Hippocampal formation (tissue), 2 donors: ENCODE measurements at places on chromosomes 1 and 21.

DNA sequence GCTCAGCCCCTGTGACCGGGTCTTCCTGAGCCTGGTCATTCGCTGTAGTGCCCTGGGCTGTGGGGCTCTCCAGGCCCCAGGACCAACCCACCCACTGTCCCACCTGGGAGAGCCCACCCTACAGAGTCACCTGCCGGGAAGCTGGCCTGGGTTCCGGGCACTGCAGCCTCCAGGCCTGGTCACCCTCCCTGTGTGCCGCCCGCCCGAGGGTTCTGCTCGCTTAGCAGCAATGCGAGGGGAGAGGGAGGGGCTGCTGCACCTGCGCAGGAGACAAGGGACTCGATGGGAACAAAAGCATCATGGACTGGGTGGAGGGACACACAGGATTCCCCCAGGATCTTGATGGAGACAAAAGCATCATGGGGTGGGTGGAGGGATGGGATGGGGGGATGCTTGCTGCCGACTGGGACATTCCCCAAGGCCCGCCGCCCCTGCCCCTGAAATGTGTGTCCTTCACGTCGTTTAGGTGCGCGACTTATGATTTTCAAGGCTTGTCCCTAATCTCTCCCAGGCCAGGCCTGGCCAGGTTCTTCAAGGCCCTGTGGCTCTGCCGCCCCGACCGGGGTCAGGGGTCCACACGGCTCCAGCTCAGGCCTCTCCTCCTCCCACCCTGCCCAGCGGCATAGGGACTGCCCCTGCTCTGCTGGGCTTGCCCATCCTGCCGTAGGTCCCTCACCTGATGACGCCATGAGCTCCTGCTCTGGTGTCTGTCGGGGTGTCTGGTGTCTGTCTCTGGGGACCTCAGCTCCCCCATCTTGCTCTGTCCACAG is 1.7 kb downstream of the KRTAP10-8 start:
- no peak for DNase-seq

DNA sequence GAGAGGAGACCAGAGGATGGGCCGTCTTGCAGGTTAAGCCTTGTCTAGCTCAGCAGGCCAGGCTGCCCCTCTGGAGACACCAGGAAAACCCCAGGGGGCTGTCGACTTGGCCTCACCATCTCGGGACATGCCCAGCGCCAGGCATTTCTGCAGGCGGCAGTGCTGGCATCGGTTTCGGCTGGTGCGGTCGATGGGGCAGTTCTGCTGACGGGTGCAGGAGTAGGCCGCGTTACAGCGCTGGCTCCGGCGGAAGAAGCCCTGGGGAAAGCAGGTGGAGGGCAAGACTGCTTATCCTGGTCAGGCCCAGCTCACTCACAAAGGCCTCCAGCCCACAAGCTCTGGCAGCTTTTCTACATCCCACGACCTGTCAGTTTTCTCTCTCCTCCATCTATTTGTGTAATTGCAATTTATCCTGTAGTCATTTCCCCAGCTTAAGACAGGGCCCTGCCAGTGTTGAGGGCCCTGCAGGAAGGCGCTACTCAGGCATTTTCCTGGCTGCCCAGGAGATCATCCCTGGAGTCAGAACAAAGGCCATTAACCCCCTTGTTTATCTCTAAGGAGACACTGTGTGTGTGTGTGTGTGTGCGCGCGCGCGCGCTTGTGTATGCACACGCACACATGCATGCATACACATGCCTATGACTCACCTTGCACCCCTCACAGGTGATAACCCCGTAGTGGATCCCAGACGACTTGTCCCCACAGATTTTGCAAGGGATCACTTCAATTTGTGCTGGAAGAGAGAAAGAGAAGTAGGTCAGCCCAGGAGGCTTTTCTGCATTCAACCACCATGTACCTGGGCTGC is 11.5 kb upstream of the LINGO4 start:
- DNase-seq, result no peak

- no peak for DNase-seq
These were observed 2.1 kb downstream of the KLHL21 start for GRCh38 chr1:6600410-6601048.

DNA sequence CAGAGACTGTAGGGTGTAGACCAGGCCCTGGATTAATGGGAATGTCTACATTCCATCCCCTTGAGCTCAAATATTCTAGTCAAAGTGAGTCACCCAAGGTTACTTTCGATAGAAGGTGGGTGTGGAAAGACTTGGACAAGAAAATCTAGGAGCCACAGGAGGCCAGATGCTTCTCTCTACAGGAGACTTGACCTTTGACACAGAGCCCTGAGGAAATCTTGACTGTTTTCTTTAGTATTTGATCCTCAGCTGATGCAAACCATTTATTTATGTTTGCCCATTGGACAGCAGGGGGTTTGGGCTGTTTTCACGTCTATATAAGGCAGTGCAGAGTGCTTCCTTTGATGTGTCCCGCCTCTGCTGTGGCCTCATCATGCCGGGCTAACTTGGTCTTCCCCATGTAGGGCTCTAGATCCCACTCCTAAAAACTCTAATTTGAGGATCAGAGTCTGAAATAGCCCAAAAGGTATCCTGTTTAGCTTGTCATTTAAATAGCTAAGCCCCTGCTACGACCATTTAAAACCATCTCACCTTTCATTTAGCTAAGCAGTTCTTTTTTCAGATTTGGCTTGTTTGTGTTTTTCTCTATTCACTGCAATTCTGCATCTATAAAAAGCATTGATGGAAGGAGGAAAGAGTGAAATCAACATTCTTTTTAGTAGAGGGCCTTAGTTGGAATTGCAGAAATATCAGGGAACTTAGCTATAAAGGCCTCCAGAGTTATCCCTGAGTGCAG is 15.5 kb upstream of the MAP3K7CL start:
- no peak for DNase-seq

DNA sequence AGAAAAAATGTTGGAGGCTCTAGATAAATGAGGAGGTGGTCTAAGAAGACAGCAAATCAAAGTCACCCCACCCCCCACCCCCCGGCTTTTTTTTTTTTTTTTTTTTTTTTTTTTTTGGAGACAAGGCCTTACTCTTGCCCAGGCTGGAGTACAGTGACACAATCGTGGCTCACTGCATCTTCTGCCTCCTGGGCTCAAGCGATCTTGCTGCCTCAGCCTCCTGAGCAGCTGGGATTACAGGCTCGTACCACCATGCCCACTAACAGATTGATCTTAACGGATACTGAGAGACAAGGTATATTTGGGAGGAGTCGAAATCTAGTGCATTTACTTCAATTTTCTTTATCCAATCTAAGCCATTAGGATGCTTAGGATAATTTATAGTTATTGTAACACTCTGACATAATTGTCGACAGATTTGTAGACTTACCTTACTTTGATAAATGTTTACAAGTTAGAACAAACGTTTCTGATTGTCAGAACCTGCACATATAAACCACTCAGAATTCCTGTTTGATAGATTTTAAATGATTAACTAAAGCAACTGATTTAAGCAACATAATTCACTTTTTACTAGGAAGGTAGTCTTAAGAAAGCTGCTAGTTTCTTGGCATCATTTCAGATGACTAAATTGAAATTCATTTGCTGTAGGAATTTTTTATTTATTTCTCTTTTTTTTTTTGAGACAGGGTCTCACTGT is 33.7 kb upstream of the NBL1 start:
- DNase-seq, result no peak

GRCh38 chr1:18776777-18777176 is 82.7 kb downstream of the TAS1R2 start:
- no peak for DNase-seq

- DNase-seq, result no peak
These were observed 38.6 kb downstream of the ABL2 start for GRCh38 chr1:179190861-179191260.

DNA sequence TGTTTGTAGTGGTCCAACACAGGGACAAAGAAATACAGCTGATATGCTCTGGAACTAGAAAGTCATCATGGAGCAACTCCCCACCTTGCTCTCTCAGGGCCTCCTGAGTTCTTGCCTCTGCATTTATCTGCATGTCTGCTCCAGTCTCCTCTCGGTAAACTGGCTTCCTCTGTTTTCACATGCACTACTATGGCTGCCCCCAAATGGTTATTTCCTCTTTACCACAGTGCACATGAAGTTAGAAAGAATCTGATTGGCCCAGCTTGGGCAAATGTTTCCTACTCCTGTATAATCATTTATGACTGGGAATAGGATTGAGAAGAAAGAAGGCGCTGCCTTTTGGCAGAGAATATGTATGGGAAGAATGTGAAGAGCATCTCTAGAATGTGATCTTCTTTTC is 16.5 kb upstream of the PSMB2 start:
- DNase-seq, result no peak

GRCh38 chr1:73980324-73981040 is 217.5 kb downstream of the LRRIQ3 start:
- no peak for DNase-seq

GRCh38 chr1:174556392-174556791 is 108.6 kb downstream of the GPR52 start:
- no peak for DNase-seq

- no peak for DNase-seq
These were observed 69.8 kb downstream of the TNR start for GRCh38 chr1:175673371-175674150.

- DNase-seq, result no peak
These were observed 8.8 kb upstream of the RNPC3 start for GRCh38 chr1:103516693-103517092.

- no peak for DNase-seq
These were observed 180.7 kb downstream of the GRIK3 start for GRCh38 chr1:36853638-36854037.

GRCh38 chr1:110173466-110174105 is 23.3 kb downstream of the SLC6A17 start:
- DNase-seq, result no peak

DNA sequence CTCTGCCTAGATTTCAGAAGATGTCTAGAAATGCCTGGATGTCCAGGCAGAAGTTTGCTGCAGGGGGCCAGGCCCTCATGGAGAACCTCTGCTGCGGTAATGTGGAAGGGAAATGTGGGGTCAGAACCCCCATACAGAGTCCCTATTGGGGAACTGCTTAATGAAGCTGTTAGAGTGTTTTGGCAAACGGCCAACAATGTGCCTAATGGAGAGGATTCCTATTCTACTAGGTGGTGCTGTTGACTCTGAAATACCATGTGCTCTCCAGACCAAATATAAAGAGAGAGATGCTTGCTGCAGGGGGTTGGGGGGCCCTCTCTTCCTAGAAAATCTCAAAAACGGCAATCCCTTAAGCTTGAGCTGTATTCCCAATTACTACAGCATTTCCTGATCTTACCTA is 57.1 kb upstream of the DR1 start:
- DNase-seq, result no peak

- DNase-seq, result no peak
These were observed 8.6 kb downstream of the CDC14A start for GRCh38 chr1:100360790-100361510.

GRCh38 chr1:232853994-232854797 is 49.0 kb downstream of the MAP10 start:
- DNase-seq, result no peak

DNA sequence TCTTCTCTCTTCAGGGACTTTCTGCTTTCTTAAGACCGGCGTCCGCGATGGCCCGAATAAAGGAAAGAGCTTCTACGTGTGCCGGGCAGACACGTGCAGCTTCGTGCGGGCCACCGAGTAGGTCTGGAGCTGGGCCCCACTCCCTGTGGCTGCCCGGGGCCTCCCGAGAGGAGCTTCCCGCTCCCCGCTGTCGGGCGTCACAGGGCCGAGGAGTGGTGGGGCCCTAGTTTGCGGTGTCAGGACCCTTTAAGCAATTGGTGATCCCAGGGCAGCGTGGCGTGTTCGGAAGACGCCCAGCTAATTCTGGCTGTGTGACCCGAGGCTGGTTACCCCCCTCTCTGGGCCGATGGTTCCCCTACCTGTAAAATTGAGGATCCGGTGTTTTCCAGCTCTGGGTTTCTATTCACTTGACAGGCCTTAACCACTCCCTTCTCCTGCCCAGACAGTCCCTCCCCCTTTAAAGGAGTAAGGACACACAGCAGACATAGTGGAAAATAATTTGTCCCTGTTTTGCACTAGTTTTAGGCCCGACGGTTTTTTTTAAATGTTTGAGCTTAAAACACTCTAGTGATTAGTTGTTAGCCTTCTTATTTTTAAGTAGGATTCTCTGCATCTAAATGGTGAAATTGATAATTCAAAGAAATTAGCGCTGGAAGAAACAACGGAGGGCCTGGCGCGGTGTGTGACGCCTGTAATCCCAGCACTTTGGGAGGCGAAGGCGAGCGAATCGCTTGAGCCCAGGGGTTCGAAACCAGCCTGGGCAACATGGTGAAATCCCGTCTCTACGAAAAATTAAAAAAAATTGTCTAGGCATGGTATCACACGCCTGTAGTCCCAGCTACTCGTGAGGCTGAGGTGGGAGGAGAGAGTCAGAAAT is 553 bp downstream of the TTF2 start:
- DNase-seq, result no peak

- DNase-seq, result no peak
These were observed 48.7 kb upstream of the SLC19A1 start for GRCh38 chr21:45590726-45591618.

DNA sequence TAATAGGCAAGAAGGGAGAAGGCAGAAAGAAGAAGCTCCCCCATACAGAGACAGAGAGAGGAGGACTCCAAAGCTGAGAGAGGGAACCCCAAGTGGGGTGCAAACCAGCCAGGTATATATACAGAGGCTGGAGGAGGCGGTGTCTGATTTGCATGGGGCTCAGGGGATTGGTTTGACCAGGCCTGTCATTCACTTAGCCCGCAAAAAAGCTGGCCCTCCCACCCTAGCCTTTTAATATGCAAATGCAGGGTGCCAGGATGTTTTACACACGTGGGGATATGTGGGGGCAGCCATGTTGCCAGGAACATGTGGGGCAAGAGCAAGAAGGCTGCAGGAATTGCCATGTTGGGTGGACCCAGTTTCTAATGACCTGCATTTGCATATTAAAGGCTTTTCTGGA is 37.0 kb upstream of the TENT5B start:
- no peak for DNase-seq

GRCh38 chr21:38351961-38352521 is 95.2 kb downstream of the KCNJ15 start:
- DNase-seq, result no peak

DNA sequence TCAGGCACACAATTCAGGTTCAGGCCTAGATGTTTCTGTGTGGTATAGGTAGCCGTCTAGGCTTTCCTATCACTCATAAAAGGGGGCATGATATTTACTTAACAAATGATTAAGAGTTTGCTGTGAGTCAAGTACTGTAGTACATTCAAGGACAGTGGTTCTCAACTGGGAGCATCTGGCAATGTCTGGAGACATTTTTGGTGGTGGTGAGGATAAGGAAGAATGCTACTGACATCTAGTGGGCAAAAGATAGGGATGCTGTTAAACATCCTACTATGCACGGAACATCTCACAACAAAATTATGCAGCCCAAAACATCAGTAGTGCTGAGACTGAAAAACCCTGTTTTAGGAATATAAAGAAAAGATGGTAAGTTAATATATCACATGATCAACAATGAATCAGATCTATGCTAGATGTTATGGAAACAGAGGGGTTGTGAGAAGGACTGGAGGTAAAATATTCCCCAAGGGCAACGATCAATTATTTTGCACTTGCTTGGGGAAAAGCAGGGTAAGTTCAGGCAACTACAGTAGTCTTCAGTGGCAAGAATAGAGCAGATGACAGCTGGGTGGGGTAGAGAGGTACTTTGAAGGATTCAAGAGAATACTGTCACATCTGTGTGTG is 4.9 kb downstream of the DNTTIP2 start:
- no peak for DNase-seq
